ENCODE measurements at places on chromosomes 2 and 18.
A peak's percentile ranks its signal among the peaks of the same experiment; 100 is the strongest.

DNA sequence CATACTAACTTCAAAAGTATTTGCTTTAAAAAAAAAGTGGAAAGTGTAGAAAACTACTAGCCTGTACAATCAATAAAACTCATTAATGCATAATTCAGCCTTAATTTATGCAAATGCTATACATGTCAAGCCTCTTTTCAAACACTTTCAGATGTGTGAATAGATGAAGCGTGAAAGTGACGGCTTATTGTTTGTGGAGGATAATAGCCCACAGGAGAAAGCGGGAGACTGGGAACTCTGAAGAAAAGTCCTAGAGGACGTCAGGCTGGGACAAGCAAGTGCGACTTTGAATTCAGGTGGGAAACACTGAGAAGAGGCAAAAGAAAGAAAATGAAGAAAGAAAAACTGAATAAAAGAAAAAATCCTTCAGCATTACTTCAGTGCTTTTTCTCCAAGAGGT lies 108.5 kb downstream of the STK39 start:
- DNase-seq, result no peak

- DNase-seq, result peak; percentile 18
Measured at GRCh38 chr2:105243961-105244360, 2.4 kb downstream of the GPR45 start.

DNA sequence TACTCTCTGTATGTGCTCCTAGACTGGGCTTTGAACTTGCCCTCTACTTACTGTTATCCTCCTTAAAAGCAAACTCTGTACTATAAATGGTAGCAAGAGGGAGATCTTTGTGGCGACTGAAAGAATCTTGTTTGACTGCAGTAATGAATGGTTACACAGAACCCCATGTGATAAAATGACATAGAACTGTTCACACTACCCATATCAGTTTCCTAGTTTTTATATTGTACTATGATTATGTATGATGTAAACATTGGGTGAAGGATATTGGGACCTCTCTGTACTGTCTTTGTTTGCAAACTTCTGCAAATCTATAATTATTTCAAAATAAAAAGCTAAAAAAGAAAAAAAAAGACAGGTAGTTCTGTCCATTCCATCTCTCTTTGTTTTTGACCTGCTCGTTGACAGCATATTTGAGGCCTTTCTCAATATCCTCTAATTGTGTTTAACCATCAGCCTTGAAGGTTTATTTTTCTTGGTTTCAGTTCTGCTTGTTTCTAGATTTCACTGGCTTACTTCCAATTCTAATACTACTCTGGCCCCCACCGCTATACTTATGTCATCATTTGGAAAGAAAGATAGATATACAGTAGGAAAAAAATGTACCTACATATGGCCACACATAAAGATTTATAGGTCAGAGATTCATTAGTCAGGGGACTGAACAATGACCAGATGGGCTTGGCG lies 79.2 kb upstream of the MYO3B start:
- peak; percentile 76 for DNase-seq

GRCh38 chr18:32298171-32298667 lies 108.4 kb downstream of the MEP1B start:
- no peak for DNase-seq

DNA sequence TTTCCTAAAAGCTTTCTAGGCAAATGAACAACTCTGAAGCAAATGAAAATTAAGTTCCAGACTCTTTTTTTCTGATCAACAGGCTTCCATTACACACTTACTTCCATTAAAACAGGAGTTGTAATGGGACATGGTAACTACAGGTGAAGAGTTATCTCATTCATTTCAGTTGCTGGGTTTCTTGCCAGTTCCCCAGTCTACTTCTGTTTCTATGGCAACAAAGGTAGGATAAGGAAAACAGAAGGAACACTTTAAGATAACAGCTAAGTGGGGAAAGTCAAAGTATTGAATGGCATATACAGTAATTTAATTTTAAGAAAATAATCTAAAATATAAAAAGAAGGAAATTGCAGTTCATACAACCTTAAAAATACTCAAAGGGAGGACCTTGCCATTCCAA lies 25.1 kb downstream of the BAZ2B start:
- DNase-seq, result no peak

DNA sequence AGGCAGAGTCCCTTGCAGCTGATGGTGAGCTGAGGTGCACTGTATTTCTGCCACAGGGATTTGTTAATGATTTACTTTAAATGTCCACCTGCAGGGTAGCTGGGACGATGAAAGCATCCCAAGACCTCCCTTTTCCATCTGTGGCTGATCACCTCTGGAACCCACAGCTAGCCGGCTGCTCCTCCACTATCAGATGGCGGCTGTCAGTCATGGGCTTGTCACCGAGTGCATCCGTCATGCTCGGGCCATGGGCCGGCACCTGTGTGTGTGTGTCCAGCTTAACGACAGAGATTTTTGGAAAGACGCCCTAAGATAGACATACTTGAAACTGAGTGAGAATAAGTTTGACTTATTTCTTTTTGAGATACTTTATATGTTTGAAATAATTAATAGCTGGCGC lies 235.2 kb downstream of the FAM210A start:
- DNase-seq, result no peak

DNA sequence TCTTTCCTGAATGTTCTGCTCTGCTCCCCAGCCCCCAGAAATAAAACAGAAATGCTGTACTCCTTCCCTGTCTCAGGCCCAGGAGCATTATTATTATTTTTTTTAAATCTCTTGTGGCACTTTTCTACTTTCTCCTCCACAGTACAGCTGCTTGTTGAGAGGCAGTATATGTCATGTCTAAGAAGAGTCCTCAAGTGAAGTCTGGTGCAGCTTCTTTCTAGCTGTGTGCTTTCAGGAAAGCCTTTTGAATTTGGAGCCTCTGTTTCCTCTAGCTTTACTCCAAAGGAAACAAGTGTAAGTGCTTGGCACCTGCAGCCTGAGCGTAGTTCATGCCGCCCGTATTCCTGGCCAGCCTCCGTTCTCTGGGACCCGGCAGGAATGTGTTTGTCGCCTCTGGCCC lies 22.4 kb downstream of the AGAP1 start:
- no peak for DNase-seq

- no peak for DNase-seq
Measured at GRCh38 chr18:67864677-67865340, 348.3 kb upstream of the DSEL start.

GRCh38 chr2:147829106-147829505 lies 15.7 kb upstream of the ACVR2A start:
- DNase-seq, result peak; percentile 82

- DNase-seq, result no peak
Measured at GRCh38 chr2:62415019-62415431, 91.0 kb downstream of the TMEM17 start.

- no peak for DNase-seq
Measured at GRCh38 chr18:34976123-34976522, 65.1 kb upstream of the MAPRE2 start.

- peak; percentile 8 for DNase-seq
Measured at GRCh38 chr2:221554769-221555493, 17.2 kb downstream of the EPHA4 start.

- no peak for DNase-seq
Measured at GRCh38 chr2:43190311-43191052, 35.9 kb downstream of the ZFP36L2 start.

DNA sequence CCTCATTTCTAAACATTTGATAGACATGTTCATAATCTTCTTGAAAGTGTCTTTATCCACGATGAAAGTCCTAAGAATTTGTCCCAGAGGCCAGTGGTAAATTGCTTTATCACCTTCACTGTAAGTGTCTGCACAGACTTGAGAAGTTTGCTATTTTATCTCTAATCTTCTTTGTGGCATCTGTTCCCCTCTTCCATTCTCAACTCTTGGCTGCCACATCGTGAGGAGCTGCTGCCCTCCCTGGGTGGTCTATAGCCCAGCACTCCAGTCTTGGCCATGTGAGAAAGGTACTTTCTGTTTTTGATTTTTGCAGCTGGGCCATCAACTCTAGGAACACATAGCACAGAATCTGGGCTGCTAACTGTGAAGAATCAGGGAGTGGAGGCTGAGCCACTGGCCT lies 45.5 kb downstream of the SLC14A2 start:
- DNase-seq, result no peak

DNA sequence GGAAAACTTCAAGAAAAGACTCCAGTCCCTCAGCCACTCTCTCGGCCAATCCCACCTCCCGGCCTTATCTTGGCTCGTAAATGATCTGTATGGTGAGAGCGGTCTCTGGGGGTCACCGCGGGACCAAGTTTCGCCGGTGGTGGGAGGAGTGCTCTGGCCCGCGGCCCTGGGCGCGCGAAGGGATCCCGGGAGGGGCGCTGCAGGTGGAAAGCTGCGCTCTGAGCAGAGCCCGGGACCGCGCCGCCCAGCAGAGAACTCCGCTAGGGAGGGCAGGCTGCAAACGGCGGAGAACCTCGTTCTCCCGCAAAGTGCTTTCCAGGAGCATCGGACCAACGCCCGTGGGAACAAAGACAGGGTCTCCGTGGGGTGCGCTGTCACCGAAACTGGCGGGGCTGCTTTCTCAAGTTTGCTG lies 622 bp downstream of the LRP2 start:
- no peak for DNase-seq

DNA sequence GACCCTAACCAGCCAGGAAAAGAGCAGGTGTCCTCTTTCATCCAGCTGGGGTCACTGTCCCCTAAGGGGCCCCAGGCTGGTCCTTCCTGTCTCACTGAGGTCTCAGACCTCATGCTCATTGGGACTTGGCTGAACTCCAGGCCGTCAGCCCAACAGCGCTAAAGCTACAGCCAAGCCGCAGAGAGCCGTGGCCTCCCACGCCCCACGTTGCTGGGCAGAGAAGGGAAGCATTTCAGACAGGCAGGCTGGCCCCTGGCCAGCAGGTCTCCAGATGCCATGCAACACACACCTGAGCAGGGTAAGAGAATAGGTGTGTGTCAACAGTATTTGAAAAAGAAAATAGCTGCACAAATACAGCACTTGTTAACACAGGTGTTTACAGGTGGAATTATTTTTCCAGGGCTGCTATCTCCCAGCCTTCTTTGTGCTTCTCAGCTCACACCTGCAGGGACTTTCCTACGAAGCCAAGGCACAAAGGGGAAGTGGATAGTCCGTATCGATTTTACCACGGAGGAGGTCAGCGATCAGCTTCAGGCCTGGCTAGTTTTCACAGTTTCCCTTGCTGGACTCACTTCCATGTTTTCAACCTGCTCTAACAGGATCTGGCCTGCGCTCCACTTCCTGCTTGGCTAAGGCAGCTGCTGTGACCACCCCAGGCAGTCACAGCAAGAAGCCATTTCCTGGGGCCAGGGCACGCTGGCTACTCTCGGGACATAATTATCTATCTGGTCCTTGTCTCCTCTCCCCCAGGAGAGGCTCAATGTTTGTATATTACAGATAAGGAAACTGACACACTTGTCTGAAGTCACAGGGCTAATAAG lies 156.1 kb upstream of the ID2 start:
- peak; percentile 47 for DNase-seq

GRCh38 chr2:216674376-216674775 lies 21.0 kb downstream of the IGFBP5 start:
- no peak for DNase-seq

DNA sequence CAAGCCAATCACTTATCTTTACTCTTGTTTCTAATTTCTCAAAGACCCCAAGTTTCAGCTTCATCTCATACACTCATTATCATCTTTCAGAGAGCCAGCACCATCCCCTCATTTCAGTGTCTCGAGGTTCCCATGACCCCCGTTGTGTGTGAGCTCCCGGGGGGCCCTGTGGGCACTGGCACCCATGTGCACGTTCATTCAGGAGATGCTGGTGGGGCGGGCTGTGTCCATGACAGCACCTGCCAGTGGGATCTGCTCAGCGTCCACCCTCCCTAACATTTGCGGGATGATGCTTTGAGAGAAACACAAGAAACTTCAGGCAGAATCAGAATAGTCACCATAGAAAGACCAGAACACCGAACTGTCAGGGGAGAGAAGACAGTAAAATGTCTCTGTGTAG lies 120.5 kb downstream of the MBP start:
- DNase-seq, result no peak

DNA sequence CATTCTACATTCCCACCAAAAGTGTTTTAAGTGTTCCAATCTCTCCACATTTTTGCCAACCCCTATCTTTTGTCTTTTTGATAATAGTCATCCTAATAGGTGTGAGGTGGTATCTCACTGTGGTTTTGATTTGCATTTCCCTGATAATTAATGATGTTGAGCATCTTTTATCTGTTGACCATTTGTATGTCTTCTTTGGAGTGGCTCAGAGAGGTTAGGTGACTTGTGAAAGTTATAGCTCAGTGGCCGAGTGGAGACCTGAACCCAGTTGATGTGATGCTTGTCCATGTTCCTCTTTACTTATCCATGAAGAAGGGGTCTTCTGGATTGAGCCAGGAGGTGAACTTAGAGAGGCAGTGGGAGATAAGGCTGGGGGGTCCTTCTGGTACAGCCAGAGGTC lies 78.8 kb downstream of the DDX1 start:
- no peak for DNase-seq

GRCh38 chr2:206084870-206085741 lies 868 bp downstream of the INO80D start:
- DNase-seq, result peak; percentile 26

Data from lung microvascular endothelial cell (primary cell).